Astrocyte of the hippocampus (primary cell): ENCODE measurements at places on chromosomes 3 and 15.

DNA sequence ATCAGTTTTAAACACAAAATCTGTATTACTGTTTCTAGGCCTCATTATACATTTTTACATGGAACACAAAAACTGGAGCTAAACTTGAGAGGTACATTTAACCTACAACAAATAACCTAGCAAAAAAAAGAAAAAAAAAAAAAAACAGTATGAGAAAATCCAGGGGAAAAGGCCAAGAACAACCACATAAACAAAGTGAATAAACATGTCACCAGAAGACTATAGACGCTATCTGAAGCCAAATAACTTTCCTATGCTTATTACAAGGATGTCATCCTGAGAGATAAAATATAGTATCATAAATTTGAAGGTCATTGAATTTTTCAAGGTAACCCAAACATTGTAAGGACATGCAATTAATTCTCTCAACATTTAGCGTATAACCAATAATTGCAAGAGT, 911.6 kb downstream of the ROBO1 start:
- no peak for DNase-seq

DNA sequence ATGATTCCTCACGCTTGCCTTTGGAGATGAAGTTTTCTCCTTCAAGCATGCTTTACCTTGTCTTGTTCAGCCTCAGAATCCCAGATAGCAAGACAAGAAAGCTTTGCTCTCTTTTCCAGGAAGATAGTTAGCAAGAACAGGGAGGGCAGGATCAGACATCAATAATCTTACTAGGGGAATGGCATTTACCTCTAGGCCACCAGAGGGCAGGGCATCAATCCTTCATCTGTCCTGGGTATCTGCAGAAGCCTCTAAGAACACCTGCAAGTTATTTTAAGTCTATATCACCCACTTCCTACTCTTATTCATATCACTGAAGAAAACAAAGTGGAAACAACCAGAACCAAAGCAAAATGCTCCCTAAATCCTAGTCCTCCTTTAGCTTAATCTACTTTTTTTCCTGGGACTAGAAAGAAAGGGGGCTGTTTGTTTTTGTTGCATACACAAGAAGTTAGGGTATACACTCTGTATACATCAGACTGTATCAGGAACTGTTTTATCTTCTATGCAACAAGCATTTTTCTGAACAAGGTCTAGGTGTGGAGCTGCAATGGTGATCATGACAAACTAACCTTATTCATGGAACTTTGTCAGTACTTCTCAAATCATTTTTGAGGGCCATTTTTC, 862.5 kb downstream of the CADM2 start:
- DNase-seq = peak; percentile 59

DNA sequence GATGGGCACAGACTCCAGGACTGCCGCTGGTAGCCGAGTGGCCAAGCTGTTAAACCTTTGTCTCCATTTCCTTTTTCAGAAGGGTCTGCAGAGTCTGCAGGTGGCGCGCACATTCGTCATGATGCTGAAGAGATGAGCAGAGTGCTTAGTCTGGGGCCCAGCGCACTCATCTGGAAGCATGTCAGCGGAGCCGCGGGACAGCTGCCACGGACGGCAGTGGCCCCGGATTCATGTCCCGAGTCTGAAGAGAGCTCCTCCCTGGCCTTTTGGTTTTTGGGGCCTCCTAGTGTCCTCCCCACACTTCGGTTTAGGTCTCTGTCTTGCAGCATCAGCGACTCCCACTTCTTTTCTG, 42.6 kb downstream of the KLHL25 start:
- no peak for DNase-seq

DNA sequence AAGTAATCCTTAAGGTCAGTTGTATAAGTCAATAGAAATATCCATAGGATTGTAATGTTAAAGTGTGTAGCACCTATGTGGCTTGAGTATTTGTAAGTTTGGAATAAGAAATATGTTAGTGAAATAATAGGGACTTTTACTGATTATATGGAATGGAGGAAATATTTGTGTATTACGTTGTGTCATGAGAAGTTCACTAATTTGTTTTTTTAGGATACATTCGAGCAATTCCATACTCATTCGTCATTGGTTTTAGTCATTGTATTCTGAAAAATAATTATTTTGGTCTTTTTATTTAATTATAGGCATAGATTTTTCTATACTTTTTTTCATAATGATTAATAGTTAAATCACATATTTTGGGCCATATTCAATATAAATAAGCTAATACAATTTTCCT, 21.0 kb downstream of the MBNL1 start:
- no peak for DNase-seq

GRCh38 chr3:24393316-24393715, 101.3 kb downstream of the THRB start:
- DNase-seq = no peak

- DNase-seq = no peak
These were observed 32.7 kb downstream of the FEM1B start for GRCh38 chr15:68310178-68310803.

- DNase-seq = no peak
These were observed 15.7 kb downstream of the C3orf33 start for GRCh38 chr3:155790272-155790925.

GRCh38 chr15:34652726-34653033, 69.2 kb upstream of the GOLGA8B start:
- no peak for DNase-seq

- DNase-seq = no peak
These were observed 220.9 kb upstream of the BHLHE40 start for GRCh38 chr3:4758249-4758860.

- DNase-seq = peak; percentile 4
These were observed 100.6 kb downstream of the SLMAP start for GRCh38 chr3:57856675-57857074.

DNA sequence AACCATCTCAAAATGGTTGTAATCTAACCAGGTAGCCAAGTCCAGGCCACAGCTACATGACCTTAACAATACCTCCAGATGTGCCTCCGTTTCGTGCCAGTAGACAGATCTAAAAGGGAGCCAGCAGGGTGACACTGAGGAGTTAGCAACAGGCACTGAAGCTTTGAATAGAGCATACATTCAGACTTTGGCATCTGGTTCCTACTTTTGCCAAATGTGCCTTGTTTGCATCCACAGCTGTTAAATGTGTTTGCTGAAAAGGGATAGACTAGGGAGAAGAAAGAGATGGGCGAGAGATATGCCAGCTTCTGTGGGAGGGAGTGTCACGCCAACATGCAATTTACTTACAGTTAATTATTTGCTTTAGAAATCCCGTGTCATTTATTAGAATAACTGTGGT, 1433.9 kb upstream of the CADM2 start:
- no peak for DNase-seq

GRCh38 chr3:53478921-53479664, 15.3 kb upstream of the CACNA1D start:
- DNase-seq = no peak

GRCh38 chr3:152554980-152555379, 280.0 kb upstream of the P2RY1 start:
- peak; percentile 20 for DNase-seq

DNA sequence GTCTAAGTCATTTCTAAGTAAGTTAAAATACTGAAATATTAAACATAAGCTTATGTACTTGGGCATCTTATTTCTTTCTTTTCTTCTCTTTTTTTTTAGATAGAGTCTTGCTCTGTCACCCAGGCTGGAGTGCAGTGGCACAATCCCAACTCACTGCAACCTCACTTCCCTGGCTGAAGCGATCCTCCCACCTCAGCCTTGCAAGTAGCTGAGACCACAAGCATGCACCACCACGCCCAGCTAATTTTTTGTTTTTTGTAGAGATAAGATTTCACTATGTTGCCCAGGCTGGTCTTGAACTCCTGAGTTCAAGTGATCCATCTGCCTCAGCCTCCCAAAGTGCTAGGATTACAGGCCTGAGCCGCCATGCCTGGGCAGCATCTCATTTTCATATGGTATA, 16.0 kb upstream of the ZNF710 start:
- DNase-seq = no peak

GRCh38 chr3:30604558-30604957, 1.8 kb upstream of the TGFBR2 start:
- no peak for DNase-seq

DNA sequence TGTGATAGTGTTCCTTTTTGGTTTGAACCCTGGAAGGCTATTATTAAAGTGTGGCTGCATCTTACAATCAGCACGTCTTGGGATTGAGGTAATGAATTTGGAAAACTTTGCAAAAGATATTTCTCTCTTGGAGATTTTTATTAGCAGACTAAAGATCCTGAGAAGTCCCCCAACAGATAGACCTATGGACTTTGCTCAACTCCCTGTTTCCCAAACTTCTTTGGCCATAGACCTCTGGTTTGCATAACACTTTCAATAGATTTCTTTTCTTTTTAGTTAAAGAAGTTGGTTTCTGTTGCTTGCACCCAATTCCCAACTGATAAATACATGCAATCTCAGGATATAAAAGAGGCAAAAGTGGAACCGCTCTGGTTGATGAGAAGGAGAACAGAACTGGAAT, 465.8 kb upstream of the PROK2 start:
- DNase-seq = no peak

DNA sequence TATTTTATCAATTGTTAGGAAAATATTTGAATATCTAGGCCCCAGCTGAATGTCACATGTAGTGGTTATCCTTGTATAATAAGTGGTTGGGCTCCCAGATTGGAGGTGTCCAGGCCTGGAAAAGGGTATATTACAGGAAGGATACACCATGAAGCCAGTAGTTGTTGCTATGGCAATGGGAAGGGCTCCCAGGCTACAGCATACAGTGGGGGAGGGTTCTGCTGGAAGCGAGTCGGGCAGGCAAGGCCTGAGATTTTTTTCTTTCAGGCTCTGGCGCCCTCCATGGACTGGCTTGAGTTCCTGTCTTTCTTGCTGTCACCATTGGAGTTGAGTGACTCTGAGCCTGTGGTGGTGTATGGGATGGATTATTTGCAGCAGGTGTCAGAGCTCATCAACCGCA, 8.9 kb downstream of the ECE2 start:
- DNase-seq = peak; percentile 81

DNA sequence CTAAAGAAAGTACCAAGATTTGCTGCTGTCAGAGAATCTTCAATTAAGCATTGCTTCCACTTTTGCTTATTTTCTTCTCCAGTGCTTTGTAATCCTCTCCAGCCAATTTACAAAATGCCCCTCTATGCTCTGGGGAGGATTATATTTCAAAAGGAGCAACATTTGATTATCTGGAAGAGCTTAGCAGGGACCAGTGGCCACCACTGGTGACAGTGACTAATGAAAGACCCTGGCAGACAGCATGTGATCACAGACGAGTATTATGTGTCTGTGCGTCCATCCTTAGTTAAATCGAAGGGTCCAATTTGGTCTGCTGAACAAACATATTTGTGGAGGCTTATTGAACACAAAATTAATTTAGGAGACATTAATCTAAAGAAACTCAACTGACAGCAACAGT, 152.6 kb downstream of the ZNF621 start:
- DNase-seq = no peak

DNA sequence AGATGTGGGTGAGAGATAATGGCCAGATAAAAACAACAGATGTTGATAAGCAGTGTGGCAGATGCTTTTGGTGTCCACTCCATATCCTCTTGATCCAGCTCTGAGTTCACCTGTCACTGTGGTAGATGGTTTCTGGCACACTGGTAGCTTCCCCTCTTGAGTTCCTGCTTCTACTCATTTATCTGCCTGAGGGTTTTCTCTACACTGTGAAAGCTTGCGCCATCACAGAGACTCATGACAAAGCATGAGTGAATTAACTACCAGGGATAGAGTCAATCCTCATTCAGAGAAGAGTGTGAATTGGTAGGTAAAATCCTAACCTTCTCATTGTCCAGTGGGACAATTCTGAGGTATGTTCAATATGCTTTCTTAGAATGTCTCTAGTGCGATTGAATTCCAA, 50.0 kb upstream of the ARHGEF26 start:
- DNase-seq = no peak

DNA sequence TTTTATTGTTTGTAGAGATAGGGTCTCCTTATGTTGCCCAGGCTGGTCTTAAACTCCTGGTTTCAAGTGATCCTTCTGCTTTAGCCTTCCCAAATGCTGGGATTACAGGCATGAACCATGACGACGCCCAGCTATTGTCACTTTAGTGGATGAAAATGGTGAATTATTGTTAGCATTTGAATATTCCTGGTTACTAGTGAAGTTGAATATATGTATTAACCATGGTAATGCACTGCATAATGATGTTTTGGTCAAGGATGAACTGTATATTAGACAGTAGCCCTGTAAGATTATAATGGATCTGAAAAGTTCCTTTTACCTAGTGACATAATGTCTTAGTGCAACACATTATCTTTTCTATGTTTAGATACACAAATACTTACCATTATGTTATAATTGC, 50.4 kb upstream of the KCNAB1 start:
- no peak for DNase-seq

DNA sequence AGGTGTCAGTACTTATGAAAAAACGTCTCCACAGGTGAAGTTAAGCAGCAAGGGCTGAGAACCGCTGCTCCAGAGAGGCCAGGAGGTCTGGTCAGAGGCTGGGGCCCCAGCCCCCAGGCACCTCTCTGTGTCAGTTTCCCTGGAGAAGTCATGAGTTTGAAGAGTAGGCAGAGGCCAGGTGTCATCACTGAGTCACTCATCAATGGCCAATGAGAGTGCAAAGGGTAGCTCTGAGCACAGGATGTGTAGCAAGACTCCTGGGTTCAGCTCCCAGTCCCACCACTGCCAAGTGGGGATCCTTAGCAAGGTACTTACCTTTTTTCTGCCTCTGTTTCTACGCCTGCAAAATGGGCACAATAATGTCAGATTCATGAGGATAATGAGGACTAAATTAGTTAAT, 47.9 kb downstream of the CORO2B start:
- DNase-seq = no peak

GRCh38 chr15:86872782-86873181, 793.1 kb downstream of the AGBL1 start:
- no peak for DNase-seq

- DNase-seq = peak; percentile 94
These were observed 33.6 kb downstream of the VGLL4 start for GRCh38 chr3:11610044-11610671.

GRCh38 chr15:100881573-100882336, 2.1 kb downstream of the ALDH1A3 start:
- no peak for DNase-seq

DNA sequence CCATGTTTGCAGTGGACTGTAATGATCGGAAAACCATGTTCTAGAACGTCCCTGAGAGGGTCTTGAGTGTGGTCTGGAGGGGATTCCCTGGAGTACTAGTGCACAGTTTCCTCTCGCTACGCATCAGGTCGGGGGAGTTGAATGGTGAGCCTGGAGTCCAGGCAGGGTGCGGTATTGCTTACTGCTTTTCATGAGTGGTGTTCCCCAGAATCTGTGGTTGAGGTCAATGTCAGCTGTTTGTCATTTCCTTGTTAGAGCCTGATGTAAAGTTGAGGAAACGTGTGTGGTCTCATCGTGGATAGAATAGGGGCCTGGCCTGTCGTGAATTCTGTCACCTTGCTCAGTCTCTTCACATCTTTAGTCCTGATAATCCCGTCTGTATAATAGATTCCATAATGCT, 328.2 kb upstream of the LRRFIP2 start:
- peak; percentile 25 for DNase-seq

GRCh38 chr15:51809457-51809856, 20.0 kb upstream of the TMOD3 start:
- DNase-seq = no peak
